ENCODE measurements at places on chromosomes 13 and 19. TPM values are rescaled to one million over a fixed set of nuclear protein-coding genes. Genes with fewer than 3 reads are reported as not detected.

The ZNF223 gene
- polyA plus RNA-seq, result 3.5 TPM

The FLT3 gene
- not detected for polyA plus RNA-seq

The LGALS7 gene
- polyA plus RNA-seq, result not detected

- DNase-seq, result no peak
- H3K4me1 ChIP-seq, result no peaks in the 10 kb centered on the region
- H3K27ac ChIP-seq, result no peak overlapping the region
- H3K36me3 ChIP-seq, result no peaks in the 10 kb centered on the region
- H3K27me3 ChIP-seq, result no peaks in the 10 kb centered on the region
- no peak overlapping the region for H3K4me3 ChIP-seq
Observed at GRCh38 chr13:80881942-80882445, 541.1 kb upstream of the SPRY2 start.

DNA sequence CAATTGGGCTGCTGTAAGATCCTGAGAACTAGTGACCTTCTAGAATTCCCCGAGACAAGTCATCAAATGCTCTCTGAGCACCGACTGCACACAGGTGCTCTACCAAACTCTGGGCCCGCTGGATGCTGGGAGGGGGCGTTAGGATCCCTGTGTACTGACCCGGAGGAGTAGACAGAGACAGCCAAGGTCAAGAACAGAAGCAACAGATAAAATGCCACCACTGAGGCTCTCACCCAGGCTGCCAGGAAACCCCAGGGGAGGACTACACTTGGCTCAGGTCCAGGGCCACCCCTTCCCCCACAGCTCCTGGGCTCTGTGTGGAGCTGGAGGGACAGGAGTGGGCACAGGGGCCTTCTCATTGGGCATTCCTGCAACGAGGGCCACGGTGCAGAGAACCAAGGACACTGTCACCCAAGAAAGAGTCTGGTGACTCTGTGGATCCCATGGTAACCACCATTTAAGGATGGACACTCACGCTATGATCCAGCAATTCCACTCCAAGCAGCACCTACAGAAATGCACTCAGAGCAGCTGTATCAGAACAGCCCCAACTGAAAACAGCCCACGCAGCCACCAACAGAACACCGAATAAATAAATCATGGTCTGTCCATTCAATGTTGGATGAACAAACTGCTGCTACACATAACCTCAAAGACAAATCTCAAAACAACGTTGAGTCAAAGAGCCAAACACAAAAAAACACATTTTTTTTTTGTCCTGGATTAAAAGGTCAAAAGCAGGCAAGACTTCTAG, 16.8 kb upstream of the SLC35E1 start:
- no peaks in the 10 kb centered on the region for H3K27me3 ChIP-seq
- DNase-seq, result no peak
- H3K36me3 ChIP-seq, result no peaks in the 10 kb centered on the region
- peaks cover 26% of the 10 kb centered on the region for H3K4me1 ChIP-seq
- no peak overlapping the region for H3K27ac ChIP-seq

DNA sequence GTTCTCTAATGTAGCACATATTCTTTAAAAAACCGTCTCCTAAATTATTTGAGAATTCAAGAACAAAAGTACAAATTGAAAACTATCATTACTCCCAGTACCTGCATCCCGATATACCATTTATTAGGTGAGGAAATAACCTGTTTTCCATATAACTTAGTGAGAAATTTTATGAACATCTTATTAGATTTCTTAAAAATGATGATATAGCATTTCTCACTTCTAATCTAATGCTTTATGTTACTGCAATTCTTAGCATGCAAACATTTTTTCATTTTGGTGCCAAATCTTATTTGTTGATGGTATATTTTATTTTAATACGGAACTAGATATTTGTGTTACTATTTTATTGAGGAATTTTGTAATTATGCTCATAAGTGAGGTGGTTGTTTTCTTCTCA, 1321.3 kb upstream of the SLC10A2 start:
- H3K4me1 ChIP-seq, result no peaks in the 10 kb centered on the region
- no peak overlapping the region for H3K4me3 ChIP-seq
- H3K36me3 ChIP-seq, result no peaks in the 10 kb centered on the region
- no peaks in the 10 kb centered on the region for H3K27me3 ChIP-seq
- H3K27ac ChIP-seq, result no peak overlapping the region

The F10 gene
- polyA plus RNA-seq, result 9.0 TPM
